ENCODE measurements at places on chromosomes 4 and X.

GRCh38 chrX:38061335-38061734 is 55.0 kb downstream of the SYTL5 start:
- no peak for DNase-seq

GRCh38 chrX:42496239-42496638 is 281.7 kb downstream of the PPP1R2C start:
- no peak for DNase-seq

GRCh38 chrX:129618997-129619396 is 35.8 kb downstream of the APLN start:
- no peak for DNase-seq

DNA sequence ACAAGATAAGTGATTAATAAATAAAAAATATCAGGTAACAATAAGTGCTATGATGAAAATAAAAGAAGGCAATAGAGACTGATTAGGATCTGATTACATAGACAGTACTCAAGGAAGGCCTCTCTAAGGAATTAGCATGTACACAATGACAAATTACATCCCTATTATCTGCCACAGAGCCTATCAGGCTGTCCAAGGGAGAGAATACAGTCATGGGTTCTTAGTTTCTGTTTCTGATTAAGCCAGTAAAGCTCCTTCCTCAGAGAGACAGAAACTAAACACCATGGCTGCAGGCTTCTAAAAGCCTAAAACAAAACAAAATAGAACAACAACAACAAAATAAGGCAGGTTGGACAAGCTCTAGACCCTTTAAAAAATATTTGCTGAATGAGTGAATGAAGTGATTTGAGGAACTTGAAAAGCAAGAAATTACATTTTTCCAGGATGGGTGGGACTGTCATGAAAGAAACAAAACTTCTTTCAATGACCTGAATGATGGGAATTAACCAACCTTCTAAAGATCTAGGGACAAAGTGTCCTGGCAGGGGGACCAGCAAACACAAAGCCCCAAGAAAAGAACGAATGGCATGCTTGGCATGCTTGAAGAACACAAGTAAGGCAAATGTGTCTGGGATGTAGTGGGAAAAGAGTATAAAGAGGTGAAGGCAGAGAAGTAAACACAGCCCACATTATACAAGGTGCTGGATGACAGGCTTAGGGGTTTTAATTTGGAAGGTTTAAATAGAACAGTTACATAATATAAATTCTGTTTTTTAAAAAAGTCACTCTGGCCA is 44.1 kb downstream of the NAA11 start:
- no peak for DNase-seq

GRCh38 chr4:88054901-88055300 is 47.5 kb downstream of the PKD2 start:
- peak; percentile 9 for DNase-seq

- DNase-seq, result no peak
Measured at GRCh38 chr4:47468706-47469365, 5.3 kb upstream of the COMMD8 start.

- DNase-seq, result no peak
Measured at GRCh38 chr4:168835880-168836454, 174.1 kb downstream of the CBR4 start.

All from skeletal muscle cell (primary cell).